Stimulated activated CD8-positive, alpha-beta memory T cell treated with anti-CD3 and anti-CD28 coated beads, Interleukin-15, amount 100 ng/mL, for 24 hours (primary cell): ENCODE measurements at places on chromosomes 5 and 9.
A peak's percentile ranks its signal among the peaks of the same experiment; 100 is the strongest.

GRCh38 chr9:92332577-92333281, 7.0 kb downstream of the CENPP start:
- no peak for DNase-seq

DNA sequence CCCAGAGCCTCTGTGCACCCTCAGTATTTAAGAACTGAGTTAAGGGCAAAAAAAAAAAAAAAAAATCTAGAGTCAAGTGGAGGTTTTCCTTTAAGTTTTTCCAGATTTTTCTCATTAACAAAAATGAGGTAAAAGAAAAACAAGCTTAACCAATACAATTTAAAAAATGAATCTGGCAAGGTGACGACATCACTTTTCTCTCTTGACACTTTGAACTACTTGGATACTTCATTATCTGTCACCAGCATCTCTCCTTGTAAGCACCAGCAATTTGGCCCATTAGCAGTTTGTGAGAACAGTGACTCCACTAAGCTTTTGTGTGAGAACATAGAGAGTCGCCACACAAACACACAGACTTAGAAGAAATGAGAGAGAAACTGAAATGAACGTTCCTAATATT, 345.7 kb upstream of the SLC30A5 start:
- no peak for DNase-seq

DNA sequence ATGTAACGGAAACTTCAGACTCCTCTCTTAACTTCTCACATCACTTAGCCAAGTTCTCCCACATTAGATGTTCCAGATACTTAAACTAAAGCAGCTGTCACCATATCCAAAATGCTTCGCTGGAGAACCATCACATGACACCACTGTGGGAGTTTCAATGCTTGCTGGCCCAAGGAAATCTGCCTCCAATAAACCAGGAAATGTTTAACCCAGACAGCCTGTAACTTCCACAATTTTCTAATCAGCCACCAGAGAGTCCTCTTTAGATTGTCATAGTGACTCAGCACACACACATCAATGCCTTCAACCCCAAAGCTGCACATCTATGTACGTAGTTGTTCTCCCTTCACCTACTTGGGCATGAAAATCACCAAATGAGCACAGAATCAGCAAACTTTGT, 118.7 kb downstream of the LPAR1 start:
- DNase-seq = no peak

GRCh38 chr5:135050244-135050767, 16.3 kb upstream of the PITX1 start:
- DNase-seq = no peak

- DNase-seq = no peak
Observed at GRCh38 chr9:122314165-122314564, 49.5 kb downstream of the MRRF start.

GRCh38 chr5:21831145-21831787, 1021.9 kb downstream of the CDH12 start:
- no peak for DNase-seq

DNA sequence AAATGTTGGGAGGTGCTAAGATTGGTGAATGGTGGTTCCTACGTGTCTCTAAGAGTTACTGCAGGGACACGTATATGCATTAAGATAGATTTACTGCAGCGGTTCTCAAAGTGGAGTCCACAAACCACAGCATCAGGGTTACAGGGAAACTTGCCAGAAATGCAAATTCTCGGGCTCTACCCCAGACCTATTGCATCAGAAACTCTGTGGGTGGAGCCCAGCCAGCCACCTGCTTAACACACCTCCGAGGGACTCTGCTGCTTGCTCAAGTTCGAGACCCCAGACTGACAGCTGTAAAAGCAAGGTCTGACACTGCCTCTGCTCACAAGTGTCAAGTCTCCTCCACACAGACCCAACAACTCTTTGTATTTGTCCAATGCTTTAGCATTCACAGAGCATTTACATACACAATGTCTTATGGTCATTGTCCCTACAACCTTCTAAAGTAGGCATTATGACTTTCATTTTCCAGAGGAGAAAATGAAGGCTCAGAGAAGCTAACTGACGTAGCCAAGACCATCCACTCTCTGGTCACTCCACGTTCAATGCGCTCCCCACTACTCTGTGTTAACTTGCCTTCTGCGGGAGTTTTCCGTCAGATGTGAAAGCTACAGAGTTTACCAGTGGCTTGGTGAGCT, 48.8 kb downstream of the HSD17B3 start:
- DNase-seq = no peak

GRCh38 chr5:5475975-5476374, 53.5 kb downstream of the ICE1 start:
- no peak for DNase-seq

- no peak for DNase-seq
Observed at GRCh38 chr5:177447066-177447610, 524 bp downstream of the PRR7 start.

DNA sequence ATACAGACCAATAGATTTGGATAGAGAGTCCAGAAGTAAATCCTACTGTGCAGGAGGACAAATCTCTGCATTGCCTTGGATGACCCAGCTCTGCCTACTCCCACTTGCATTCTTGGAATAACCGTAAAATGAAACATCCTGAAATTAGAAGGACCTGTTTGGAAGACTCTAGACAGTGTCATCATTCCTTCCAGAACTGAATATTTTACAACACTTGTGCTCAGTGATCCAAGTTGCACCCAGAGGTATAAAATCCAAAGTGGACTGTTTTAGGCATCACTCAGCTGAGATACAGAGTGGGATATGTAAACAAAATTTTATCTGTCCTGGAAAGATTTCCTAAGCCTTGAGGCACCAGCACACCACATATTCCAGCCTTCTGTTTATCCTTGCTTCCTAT, 43.7 kb downstream of the OR2Y1 start:
- DNase-seq = no peak

GRCh38 chr5:8316608-8317280, 447.8 kb downstream of the MTRR start:
- no peak for DNase-seq

DNA sequence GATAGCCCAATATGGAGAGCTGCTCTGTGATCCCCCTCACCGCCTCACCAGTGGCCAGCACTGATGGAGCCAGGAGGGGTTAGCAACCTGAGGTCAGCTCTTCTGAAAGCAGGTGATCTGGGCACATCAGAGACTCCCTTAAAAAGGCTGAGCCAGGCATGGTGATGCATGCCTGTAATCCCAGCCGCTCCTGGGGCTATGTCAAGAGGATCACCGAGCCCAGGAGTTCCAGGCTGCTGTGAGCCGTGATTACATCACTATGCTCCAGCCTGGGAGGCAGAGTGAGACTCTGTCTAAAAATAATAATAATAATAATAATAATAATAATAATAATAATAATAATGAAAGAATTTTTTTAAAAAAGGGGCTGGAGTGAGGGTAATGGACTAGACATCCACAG, 66.6 kb upstream of the HRH2 start:
- DNase-seq = no peak

DNA sequence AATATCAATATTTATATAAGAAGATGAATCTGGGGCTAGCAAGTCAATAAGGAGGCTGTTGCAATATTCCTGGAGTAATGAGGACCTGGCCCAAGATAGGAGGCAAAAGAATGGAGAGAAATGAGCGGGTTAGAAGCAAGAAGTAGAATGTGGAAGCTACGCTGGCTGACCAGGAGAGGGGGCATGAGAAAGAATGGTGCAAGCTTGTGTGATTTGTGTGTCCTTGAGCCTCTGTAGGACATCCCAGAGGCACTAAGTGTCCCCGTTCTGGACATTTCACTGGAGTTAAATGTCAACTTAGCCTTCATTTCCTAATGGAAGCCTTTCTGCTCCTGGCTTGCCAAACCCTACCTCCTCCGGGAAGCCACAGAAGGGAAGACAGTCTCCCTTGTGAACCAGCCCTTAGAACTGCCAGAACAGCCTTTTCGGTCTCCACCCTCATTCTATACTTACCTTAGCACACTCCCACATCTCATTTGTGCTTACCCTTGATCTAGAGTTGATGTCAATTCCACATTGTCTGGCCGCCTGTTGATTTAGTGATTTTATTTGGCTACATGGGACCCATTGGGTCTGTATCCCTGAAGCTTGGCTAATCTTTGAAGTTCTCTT, 6.7 kb upstream of the PDE6A start:
- DNase-seq = no peak

- DNase-seq = no peak
Observed at GRCh38 chr9:21027295-21027694, 4.1 kb downstream of the HACD4 start.

DNA sequence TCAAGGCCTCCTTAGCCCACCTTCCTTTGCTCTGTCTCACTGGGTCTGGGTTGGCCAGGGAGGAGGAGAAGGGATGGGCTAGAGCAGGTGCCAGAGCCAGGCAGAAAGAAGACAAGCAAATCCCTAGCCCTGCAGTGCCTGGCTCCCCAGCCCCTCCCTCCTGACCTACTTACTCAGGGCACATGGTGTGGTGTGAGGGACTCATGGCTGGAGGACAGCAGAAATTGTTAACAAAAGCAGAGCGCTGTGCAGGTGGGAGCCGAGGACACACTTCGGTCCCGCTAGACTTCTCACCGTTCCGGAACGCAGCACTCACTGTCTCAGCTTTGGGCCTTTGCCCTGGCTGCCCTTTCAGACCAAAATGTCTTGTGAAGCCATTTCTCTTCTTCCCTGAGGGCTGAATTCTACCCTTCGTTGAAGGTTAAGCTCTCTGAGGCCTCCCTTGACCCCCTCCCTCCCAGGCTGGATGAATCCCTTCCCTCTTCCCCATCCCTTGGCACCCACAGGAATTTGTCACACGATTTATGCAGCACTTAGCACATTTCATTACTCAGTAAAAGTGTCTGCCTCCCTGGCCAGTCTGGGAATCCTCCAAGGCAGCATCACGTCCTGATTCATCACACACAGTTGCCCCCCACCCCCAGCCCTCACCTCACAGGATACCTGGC, 263.9 kb upstream of the TRPC7 start:
- DNase-seq = no peak

DNA sequence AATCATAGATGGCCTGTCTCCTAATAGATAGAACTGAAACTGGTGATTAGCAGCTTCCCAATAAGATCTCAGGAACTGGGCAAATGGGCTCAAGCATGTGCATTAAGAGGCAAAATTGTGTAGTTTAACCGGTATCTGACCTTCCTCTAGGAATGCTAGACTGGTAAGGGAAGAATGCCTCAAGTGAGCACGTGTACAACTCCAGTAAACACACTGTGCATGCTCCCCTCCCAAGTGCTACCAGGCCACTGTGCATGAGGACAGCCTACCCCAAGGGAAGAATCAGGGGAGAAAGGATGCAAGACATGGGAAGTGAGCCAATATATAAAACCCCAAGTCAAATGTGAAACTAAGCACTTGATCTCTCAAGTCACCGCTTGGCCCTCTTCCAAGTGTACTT, 1157.4 kb upstream of the CDH18 start:
- no peak for DNase-seq

- DNase-seq = no peak
Observed at GRCh38 chr9:16867576-16868311, 2.7 kb downstream of the BNC2 start.

DNA sequence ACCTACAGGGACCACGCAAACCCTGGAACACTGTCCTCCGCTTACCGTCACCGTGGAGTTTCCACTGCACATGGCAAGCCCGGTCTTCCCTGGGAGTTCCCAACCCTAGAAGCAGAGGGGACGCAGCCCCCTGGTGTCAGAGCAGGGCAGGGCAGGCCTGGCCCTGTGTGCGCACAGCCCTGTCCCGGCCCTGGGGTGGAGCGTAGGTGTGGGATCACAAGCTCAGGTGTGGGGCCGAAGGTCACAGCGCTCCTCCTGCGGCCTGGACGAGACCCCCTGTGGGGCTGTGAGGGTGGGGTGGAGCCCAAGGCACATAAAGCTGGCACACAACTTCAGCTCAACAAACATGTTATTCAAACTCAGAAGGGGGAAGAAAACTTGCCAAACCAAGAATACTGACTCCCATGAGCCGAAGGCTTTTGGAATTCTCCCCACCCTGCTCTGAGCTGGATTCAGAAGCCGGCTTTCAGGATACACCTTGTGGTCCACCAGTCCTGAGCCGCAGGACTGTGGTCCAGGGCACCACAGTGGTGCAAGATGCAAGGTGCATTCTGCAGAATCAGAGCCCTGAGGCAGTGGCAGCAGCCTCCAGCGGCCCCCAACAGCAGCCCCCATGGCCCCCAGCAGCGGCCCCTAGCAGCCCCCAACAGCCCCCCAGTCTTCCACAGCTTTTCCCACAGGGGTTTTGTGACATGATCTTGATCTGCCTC, 11.8 kb upstream of the EXOC3 start:
- peak; percentile 29 for DNase-seq

GRCh38 chr9:22425551-22425950, 21.1 kb upstream of the DMRTA1 start:
- no peak for DNase-seq

DNA sequence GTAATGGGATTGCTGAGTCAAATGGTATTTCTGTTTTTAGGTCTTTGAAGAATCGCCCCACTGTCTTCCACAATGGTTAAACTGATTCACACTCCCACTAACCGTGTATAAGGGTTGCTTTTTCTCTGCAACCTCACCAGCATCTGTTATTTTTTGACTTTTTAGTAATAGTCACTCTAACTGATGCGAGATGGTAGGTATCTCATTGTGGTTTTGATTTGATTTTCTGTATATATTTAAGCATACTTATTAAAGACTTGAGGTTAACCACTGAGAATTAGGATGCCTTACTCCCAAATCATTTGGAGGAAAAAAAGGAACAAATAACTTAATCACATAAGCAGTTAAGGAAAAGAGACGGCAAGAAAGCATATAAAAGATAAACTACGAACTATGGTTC, 181.6 kb upstream of the FST start:
- DNase-seq = no peak

- DNase-seq = no peak
Observed at GRCh38 chr9:37889536-37889935, 14.4 kb downstream of the SLC25A51 start.

DNA sequence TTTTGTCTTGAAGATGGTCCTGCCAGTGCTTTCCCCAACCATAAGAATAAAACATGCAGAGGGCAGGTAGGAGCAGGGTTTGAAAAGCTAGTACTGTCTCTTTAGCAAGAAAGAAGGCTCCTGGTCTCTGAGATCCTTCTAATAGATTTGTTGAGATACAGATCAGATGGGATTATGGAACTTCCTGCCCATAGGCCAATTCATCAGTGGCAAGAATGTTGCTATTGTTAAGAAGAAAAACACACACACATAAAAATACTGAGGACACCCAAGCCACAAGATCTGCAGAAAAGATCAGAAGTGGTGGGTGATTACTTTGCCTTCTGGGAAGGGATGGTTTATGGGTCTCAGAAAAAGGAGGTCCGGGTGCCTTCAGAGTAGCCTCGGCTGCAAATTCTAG, 59.8 kb downstream of the TNC start:
- DNase-seq = no peak
